ENCODE measurements at places on chromosomes 5 and 9. TPM values are rescaled to one million over a fixed set of nuclear protein-coding genes. Genes with fewer than 3 reads are reported as not detected.
A peak's percentile ranks its signal among the peaks of the same experiment; 100 is the strongest.

DNA sequence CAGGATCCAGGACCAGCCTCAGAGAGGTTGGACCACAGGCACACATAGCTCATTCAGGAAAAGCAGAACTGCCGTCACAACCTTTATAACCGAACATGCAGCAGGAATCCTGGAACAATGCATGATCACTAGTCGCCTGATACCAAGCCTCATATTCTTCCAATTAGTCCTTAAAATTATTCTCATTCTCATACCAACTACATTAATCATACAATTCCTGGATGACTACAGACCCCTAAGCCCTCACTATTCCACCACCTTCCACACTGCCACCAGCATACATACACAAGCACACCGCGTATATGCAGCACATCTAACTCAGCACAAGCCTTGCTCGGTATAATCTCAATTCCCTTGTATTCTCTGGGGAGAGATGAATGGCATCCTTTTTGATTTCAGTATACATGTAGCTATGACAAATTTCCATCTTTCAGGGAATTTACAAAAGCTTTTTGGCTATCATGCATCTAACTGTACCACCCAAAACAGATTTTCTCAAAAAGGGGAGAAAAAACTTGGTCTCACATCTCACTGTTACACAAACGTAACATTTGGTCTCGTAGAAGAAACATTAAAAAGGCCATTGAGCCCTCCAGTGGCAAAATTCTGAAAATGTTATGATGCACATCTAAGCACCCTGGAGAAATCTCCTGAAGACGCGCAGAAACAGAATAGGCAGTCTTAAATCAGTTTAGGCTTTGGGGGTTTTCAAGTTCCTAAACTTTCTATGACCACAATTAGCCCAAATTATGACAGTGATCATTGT lies 46.2 kb downstream of the MCTP1 start:
- peak overlapping the region; percentile 16 for H3K4me3 ChIP-seq
- peaks cover 11% of the 10 kb centered on the region for H3K27me3 ChIP-seq
- peak; percentile 48 for DNase-seq
- H3K36me3 ChIP-seq, result no peaks in the 10 kb centered on the region
- H3K27ac ChIP-seq, result no peak overlapping the region
- no peaks in the 10 kb centered on the region for H3K4me1 ChIP-seq

- DNase-seq, result no peak
- H3K4me3 ChIP-seq, result no peak overlapping the region
Measured at GRCh38 chr9:93130861-93131481, 3.1 kb downstream of the NINJ1 start.

DNA sequence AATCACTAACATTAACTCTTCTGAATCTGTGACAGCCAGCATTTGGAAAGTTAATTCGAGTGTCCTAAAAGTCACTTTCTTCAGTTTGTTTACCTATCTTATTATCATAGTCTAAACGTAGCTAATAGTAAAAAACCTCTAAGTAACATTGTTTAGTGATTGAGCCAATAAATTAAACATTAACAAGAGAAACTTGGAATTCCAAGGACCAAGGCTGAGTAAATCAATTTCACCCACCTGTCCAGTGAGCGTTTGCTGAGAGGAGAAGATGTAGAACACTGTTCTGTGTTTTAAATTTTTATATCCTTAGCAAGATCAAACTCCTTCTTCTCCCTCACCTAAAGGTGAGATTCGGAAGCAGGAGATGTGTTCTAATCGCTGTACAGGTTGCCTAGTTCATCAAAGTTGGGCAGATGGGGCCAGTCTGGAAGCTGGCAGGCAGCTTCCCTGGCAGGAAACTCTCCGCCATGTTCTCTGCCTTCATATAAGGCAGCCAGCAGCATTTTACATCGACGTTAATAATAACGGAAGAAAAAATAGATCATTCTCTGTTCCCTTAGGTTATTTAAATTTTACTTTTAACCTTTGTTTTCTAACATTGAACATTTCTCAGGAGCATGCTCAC lies 89.2 kb downstream of the DAPK1 start:
- no peaks in the 10 kb centered on the region for H3K4me1 ChIP-seq
- no peaks in the 10 kb centered on the region for H3K36me3 ChIP-seq
- DNase-seq, result no peak
- H3K4me3 ChIP-seq, result no peak overlapping the region

GRCh38 chr9:88789785-88790184 lies 201.5 kb upstream of the S1PR3 start:
- peak; percentile 86 for DNase-seq
- no peaks in the 10 kb centered on the region for H3K27me3 ChIP-seq
- no peaks in the 10 kb centered on the region for H3K36me3 ChIP-seq
- peak overlapping the region; percentile 51 for H3K27ac ChIP-seq
- H3K4me1 ChIP-seq, result peaks cover 37% of the 10 kb centered on the region
- H3K4me3 ChIP-seq, result no peak overlapping the region

GRCh38 chr9:29806937-29807618 lies 2233.8 kb upstream of the C9orf72 start:
- no peak for DNase-seq
- H3K27me3 ChIP-seq, result no peaks in the 10 kb centered on the region
- no peaks in the 10 kb centered on the region for H3K36me3 ChIP-seq

- no peaks in the 10 kb centered on the region for H3K4me1 ChIP-seq
- H3K36me3 ChIP-seq, result no peaks in the 10 kb centered on the region
- H3K27ac ChIP-seq, result no peak overlapping the region
- H3K4me3 ChIP-seq, result no peak overlapping the region
- DNase-seq, result no peak
Measured at GRCh38 chr5:78661691-78662090, 13.1 kb upstream of the LHFPL2 start.

- H3K4me1 ChIP-seq, result no peaks in the 10 kb centered on the region
- no peaks in the 10 kb centered on the region for H3K27me3 ChIP-seq
- H3K27ac ChIP-seq, result no peak overlapping the region
- H3K4me3 ChIP-seq, result no peak overlapping the region
- DNase-seq, result no peak
Measured at GRCh38 chr9:87223392-87224246, 274.0 kb upstream of the DAPK1 start.

Gene IL5
- not detected for polyA plus RNA-seq

Gene CCDC127
- 11.3 TPM for polyA plus RNA-seq

Gene TMEM161B
- 4.7 TPM for polyA plus RNA-seq

Gene GABRA1
- polyA plus RNA-seq, result not detected

Gene PIP5K1B
- polyA plus RNA-seq, result not detected

Gene PPIC
- polyA plus RNA-seq, result 244 TPM

Measured in GM23248 (cell line).